ENCODE measurements at places on chromosomes 12 and 14.

DNA sequence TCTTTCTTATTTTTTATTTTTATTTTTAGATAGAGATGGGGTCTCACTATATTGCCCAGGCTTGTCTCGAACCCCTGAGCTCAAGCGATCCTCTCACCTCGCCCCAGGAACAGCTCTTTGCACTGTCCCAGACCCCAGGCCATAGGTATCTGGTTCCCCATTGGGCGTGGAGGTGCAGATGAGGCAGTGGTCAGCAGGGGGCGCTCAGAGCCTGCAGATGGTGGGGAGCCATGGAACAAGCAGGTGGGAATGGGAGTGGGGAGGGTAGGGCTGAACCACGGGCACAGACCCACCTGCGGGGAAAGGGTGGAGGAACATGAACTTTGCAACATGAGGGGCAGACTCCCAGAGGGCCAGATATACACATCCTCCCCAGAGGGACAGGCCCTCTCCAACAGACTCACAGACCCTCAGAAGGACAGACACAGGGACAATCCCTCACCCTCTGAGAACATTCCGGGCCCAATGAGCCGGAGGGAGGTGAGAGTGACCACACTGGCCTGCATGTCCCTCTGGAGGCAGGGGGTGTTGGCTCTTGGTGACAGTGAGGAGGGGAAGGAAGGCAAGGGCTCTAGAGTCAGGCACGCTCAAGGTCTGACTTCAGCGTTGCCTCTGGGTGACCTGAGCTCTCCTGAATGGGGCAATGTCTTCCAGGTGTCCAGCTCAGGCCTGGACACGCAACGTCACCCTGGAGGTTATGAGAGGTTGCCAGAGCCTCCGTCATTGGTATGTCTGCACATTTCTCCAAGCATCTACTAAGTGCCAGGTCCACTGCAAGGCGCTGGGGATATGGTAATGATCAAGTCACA lies 34.9 kb downstream of the KRT80 start:
- peak; percentile 73 for DNase-seq

DNA sequence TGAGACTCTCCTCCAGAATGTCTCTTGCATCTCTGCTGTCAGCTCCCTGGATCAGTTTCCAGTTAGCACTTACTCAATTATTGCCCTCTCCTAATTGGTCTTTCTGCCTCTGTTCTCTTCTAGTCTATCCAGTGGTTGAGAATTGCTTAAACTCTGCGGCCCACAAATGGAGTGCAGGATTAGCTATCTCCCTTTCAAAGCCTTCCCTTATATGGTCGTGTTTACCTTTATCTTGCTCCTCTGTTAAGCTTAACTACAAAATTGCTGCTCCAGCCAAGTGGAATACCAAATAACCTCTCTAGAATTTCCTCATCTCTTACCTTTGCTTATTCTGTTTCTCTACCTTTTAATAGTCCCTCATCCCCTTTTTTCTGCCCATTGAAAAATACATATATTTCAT lies 132.7 kb downstream of the NRXN3 start:
- DNase-seq: no peak

- no peak for DNase-seq
These were observed 59.6 kb upstream of the GALNT9 start for GRCh38 chr12:132389026-132389425.

DNA sequence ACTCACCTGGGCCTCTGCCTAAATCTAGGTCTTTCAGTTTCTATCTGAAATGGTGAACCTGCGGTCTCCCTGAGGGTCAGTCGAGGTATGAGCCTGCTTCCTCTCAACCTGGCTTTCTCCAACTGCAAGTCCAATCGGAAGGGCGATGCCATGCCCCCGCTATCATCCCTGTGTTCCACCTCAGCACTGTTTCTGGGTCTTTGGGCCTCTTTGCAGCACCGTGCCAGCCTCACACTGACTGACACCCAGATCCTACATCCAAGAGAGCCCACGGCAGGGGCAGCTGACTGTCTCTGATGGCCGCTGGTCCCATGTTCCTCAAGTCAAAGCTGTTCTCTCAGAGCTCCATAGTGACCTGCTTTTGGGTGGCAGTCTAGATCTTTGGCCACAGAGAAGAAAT lies 120.7 kb downstream of the PAPOLA start:
- no peak for DNase-seq

DNA sequence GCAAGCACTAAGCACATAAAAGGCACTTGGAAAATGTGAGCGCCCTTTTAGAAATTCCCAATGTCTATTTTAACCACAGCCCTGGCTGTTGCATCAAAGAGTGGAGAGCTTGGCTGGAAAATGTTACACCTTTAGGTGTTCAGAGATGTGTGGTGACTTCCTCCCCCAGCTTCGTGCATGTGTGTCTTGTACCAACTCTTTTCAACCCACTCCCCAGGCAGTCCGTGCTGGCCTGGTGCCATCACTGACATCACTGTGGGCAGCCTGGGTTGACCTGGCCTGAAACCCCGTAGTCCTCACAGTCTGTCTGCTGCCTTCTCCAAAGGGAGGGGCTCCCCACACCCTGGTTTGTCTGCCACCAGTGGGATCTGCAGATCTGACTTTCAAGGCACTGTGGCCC lies 101.8 kb downstream of the SCARB1 start:
- DNase-seq: no peak

DNA sequence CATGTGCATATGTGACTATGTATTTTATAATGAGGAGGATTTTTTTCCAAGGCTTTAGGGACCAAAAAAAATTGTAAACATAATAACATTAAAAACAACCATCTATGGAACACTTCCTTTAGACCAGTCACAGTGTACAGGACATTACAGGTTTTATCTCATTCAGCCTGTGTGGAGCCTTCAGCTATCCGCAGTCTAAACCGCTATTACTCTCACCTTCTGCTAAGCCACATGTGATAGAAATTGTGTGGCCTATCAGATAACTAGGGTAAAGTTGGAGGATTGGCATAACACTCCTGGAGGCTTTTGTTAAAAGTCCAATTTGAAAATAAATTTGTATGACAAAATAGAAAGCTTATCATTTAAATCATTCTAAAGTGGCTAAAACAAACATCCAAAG lies 281.2 kb upstream of the TMTC1 start:
- DNase-seq: no peak

DNA sequence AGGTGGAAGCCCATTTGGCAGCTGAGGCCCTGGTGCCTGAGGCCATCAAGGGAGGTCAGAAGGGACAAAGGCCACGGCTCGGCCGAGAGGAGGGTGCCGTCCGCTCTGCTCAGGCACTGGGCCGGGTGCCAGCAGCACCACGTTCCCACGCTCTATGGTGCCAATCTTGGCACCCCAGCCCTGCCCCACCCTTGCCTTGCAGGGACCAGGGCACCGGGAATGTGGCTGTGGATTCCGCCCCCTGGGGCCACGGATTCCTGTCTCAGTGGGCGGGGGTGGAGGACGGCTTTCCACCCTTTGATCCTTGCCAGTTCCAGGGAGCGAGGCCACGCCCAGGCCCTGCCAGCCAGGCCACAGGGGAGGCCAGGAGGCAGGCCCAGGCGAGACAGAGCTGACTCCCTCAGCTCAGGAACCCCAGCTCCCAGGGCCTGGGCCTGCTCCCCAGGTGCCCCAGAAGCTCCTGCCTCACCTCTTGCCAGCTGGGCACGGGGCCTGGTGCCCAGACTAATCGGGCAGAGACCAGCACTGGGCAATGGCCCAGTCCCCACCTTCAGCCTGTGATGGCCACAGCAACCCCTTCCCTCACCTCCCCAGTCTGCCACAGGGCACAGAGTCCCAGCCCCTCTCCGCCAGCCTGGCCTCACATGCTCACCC lies 26.4 kb upstream of the GPR132 start:
- peak; percentile 70 for DNase-seq

DNA sequence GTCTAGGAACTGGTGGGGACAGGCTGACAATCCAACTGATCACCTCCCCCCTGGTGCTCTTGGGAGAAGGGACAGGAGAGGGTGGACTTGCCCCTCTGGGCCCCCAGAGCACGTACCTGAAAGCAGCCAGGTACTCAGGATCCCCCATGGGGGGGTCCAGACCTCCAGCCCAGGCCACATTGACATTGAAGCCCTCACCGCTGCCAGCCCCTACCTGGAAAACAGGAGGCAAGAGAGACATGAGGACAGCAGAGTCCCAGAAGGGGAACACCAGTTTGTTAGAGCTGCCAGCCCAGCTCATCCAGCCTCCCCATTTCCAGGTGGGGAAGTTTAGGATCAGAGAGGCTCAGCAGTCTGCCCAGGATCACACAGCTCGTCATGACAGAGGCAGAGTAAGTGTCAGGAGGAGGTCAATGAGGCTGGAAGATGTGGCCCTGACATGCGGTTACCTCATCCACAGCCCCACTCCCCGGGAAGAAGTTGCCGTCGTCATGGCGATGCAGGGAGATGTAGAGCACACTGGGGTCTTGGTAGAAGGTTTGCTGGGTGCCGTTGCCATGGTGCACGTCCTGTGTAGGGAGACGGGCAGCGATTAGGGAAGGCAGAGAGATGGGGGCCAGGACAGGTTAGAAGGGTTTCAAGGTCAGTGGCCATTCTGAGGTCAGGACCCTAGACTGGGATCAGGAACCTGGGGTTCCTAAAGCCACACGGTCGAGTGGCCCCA lies 14.7 kb downstream of the SLC48A1 start:
- no peak for DNase-seq

DNA sequence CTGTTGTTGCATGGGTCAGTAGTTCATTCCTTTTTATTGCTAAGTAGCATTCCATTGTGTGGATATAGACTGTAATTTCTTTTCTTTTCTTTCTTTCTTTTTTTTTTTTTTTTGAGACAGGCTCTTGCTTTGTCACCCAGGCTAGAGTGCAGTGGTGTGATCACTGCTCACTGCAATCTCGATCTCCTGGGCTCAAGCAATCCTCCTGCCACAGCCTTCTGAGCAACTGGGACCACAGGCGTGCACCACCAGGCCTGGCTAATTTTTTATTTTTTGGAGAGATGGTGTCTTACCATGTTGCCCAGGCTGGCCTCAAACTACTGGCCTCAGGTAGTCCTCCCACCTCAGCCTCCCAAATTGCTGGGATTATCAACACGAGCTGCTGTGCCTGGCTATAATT lies 5.2 kb downstream of the ATP6V0A2 start:
- DNase-seq: no peak

- DNase-seq: no peak
These were observed 87.7 kb downstream of the PELI2 start for GRCh38 chr14:56205881-56206280.

DNA sequence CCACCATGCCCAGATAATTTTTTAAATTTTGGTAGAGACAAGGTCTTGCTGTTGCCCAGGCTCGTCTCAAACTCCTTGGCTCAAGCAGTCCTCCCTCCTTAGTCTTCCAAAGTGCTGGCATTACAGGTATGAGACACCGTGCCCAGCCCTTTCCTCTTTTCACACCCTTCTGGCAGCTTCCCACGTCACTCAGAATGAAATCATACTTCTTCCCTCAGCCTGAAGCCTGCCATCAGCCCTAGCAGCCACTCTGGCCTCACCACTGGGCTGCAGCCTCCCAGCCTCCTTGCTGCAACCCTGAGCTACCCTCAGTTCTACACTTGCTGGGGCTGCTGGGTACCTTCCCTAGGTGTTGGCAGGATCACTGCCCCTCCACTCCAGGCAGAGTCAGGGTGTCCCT lies 18.2 kb downstream of the ANKRD9 start:
- no peak for DNase-seq

- no peak for DNase-seq
These were observed 3.1 kb upstream of the NOXRED1 start for GRCh38 chr14:77426396-77426795.

- peak; percentile 81 for DNase-seq
These were observed 142.8 kb downstream of the SLC8A3 start for GRCh38 chr14:70045844-70046535.

- no peak for DNase-seq
These were observed 181.0 kb upstream of the GRIP1 start for GRCh38 chr12:66859751-66860440.

DNA sequence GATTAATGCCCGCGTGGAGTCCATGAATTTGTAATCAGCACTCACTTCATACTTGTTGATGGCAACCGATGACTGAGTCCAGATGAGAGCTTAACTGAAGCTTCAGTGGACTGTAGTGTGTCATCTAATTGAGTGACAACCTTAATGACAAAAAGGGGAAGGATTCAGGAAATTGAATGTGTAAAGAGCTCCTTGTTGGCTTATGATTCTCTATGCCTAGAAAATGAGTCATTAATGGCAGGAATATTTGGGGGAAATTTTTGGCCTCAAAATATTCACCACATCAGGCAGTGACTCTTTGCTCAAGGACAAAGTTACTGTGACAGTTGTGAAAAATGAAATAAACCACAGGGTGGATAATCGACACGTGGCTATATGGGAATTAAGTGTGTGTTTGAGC lies 55.3 kb upstream of the STON2 start:
- no peak for DNase-seq

DNA sequence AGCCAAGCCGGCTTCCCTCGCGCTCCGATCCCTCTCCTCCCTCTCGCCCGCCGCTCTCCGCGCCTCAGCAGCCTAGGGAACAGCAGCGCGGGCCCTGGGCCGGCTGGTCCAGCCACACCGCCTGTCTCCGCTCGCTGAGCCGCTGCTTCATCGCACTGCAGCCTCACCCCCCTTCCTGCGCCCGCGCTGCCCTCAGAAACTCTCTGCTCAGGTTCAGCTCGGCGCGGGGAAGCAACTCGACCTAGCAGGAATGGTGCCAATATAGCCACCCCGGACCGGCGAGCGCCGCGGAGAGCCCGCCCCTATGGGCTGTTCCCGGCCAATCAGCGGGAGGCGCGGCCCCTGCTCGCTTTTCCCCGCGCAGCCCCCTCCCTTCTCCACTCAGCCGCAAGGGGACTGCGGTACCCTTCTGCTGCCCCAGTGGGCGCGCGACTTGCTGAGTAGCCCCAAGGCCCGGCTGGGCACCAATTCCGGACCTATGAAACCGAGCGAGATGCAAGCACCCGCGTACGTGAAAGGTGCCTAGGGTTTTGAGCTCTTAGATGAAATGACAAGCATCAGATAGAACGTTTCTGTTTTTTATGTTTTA lies at the start of gene ADAMTS20:
TSS of gene ADAMTS20 (minus strand) at position 233 of the 589 bp plus-strand sequence. CDS start 282 bp downstream, outside the sequence.
- DNase-seq: peak; percentile 19

DNA sequence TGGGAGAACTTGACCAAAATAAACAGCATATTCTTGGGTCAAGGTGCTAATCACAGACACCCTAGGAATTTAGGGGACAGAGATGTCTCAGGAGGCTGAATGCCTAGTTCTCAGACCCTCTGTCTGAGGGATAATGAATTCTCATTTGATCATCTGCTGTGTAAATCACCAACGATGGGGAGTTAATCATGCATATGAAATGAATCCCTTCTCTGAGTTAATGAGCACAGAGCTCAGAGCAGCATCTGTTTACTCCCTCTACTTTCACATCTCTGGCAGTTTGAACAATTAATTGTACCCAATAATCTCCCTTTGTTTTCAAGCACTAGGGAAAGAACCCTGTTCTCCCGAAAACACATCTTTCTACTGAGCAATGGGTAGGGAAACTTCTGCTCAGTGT lies 129.4 kb upstream of the SRRM4 start:
- DNase-seq: no peak

- DNase-seq: peak; percentile 75
These were observed 49.0 kb downstream of the CACNA1C start for GRCh38 chr12:2101771-2102170.
